ENCODE measurements at places on chromosomes 12 and 14. TPM values are rescaled to one million over a fixed set of nuclear protein-coding genes. Genes with fewer than 3 reads are reported as not detected.

The DCP1B gene
- total RNA-seq: 14.7 TPM

The SIX1 gene
- 0.20 TPM for total RNA-seq

The ACOT4 gene
- total RNA-seq: 0.69 TPM

The GLT8D2 gene
- 79.5 TPM for total RNA-seq

The RHEBL1 gene
- total RNA-seq: not detected

The DBX2 gene
- total RNA-seq: not detected

The SLC6A15 gene
- 3.2 TPM for total RNA-seq

The AMDHD1 gene
- not detected for total RNA-seq

The PAWR gene
- 8.7 TPM for total RNA-seq

The PTPRQ gene
- total RNA-seq: 0.10 TPM

The SAMD15 gene
- total RNA-seq: 2.2 TPM

The NFE2 gene
- not detected for total RNA-seq

The NXPH4 gene
- total RNA-seq: 17.6 TPM

The AMN gene
- 0.12 TPM for total RNA-seq

Measured in cardiac ventricle fibroblast (primary cell).